Retinal pigment epithelial cell (primary cell): ENCODE measurements at places on chromosomes 16 and 17.
A peak's percentile ranks its signal among the peaks of the same experiment; 100 is the strongest.

- DNase-seq: no peak
Measured at GRCh38 chr17:39787743-39788484, 50.2 kb downstream of the GRB7 start.

DNA sequence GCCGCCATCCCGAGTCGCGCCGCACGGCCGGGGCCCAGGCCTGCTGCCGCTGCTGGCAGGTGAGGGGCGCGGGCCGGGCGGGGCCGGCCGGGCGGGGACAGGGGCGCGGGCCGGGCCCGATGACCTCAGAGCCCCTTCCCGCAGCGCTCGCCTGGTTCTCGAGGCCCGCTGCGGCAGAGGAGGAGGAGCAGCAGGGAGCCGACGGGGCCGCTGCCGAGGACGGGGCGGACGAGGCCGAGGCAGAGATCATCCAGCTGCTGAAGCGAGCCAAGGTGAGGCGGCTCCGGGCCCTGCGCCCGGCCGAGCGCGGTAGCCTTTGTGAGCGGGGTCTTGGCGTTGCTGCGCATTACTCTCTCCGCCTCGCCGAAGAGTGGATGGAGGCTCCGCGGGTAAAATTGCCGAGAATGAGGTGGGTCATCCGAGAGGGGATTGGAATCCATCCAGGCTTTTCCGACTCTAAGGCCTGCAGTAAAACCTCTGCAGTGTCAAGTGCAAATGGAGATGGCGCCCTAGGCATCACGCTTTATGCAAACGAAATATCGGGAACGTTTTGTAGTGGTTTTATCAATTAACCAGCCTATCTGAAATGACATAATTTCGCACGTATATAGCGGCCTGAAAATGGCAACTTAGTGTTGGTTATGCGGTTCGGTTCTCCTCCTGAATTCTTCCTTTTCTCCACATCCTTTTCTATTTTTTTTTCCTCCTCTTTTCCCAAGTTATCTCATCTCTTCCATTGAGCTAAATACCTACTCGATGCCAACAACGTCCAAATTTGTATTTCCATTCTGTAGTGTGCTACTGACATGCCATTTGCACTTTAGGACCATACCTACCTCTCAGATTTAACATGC, 577 bp downstream of the TTC19 start:
- no peak for DNase-seq

GRCh38 chr17:37859451-37859850, 64.8 kb upstream of the TBC1D3K start:
- DNase-seq: no peak

- no peak for DNase-seq
Measured at GRCh38 chr16:74922150-74923138, 62.5 kb downstream of the WDR59 start.

GRCh38 chr17:38558728-38559050, 47.1 kb downstream of the SRCIN1 start:
- DNase-seq: no peak

- no peak for DNase-seq
Measured at GRCh38 chr17:74049167-74049966, 154.1 kb upstream of the RPL38 start.

- no peak for DNase-seq
Measured at GRCh38 chr16:11412175-11412904, 67.1 kb downstream of the RMI2 start.

- no peak for DNase-seq
Measured at GRCh38 chr17:27579304-27579703, 51.7 kb upstream of the LGALS9 start.

- no peak for DNase-seq
Measured at GRCh38 chr17:67109111-67109510, 64.8 kb downstream of the CACNG1 start.

DNA sequence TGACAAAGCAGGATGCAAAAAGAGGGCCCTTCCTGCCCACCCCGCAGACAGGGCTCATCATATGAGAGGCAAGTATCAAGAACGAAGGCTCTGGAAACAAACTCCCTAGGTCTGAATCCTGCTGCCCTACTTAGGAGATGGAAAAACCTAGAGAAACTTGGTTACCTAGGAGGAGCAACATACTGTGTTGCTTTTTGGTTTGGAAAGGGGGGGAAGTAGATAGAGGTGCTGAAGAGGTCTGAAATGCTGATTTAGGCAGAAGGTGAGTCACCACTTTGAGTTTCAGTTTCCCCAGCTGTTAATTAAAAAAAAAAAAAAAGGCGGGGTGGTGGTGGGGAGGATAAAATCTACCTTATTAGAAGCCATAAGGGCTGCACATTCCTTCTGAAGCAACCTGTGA, 1.5 kb downstream of the N4BP1 start:
- no peak for DNase-seq

- DNase-seq: no peak
Measured at GRCh38 chr17:50420419-50421112, 5.5 kb upstream of the ACSF2 start.

GRCh38 chr16:21703156-21703555, 39.4 kb downstream of the OTOA start:
- DNase-seq: no peak

DNA sequence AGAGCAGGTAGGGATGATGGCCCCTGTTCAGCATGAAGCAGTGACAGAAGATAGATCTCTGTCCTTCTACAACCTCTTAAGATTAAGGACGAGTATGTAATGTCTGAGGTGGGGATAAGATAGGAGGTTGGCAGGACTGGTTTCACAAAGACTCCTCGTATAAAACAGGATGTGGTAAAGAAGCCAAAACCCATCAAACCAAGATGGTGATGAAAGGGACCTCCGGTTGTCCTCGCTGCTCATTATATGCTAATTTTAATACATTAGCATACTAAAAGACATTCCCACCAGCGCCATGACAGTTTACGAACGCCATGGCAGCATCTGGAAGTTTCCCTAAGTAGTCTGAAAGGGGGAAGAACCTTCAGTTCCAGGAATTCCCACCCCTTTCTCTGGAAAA, 27.3 kb downstream of the MIS12 start:
- DNase-seq: no peak

GRCh38 chr17:50184611-50185398, 16.6 kb downstream of the COL1A1 start:
- DNase-seq: no peak

DNA sequence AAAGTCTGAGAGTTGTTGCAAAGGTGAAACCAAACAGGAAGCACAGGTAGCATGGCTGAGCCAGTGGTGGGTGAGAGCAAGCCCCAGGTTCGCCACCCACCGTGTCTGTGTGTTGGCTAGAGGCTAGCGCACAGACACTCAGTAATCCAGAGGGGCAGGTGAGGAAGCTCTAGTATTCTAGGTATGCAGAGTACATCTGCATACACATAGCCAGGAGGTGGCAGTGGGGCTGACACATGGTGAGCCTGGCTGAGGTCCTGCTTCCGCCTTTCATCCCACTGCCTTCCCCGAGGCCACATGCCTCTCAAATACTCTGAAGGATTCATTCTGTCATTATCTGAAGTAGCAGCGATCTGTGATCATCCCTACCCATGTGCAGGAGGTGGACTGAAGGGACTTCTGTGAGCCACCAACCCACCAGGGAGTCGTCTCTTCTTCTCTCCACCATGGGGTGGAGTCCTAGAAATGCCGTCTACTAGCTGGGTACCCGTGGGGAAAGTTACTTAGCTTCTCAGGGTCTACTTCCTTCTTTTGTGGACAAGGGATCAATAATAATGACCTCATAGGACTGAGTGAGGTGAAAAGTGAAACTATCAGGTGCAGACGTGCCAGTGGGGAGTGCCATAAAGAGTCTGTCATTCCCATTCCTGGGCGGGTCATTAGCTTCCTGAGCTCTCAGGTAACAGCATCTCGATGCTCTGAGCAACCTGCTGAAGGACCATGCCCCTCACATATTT, 36.0 kb upstream of the ICAM2 start:
- no peak for DNase-seq

- DNase-seq: no peak
Measured at GRCh38 chr16:79272141-79272577, 328.4 kb downstream of the MAF start.

DNA sequence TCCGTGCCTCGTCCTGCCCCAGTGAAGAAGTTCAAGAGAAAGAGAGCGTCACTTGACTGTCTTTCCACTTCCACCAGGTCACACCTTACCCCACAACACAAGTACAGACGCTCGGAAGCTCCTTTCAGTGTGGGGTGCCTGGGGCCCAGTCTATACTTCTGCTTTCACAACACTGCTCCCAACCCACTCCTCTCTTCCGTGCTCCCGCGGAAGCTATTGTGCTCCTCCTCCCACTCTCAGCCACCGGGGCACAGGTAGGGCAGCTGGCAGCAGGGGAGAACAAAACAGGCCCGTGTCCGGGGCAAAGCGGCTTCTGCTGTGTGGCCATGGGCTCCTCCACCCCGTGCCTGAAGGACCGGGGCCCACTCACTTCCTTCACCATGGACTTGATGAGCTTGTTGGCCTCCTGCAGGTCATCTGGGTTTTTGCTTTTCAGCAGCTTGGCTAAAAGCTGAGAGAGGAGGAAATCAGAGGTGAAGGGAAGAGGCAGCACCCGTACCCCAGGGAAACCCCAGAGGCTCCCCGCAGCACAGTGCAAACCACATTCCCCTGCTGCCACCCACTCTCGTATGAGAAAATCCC, 18.9 kb downstream of the GGA3 start:
- no peak for DNase-seq

GRCh38 chr17:4156750-4157381, 13.9 kb downstream of the CYB5D2 start:
- DNase-seq: no peak

- DNase-seq: no peak
Measured at GRCh38 chr17:61884864-61885263, 21.5 kb upstream of the BRIP1 start.

DNA sequence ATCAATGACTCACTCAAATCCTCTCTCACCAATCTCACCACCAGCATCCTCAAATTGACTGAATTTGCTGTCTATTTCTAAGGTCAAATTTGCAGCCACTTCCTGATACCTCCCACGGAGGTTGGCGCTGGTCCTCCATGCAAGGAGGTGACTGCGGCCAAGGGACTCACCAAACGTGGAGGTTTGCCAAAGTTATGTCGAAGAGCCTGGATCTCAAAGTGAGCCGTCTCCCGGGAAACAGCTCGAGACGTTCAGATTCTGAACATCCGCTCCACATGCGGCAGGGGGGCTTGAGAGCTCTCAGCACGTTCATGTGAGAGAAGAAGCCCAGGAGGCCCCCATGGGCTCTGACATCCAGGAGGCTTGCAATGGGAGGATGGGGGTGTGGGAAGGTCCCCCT, 22.6 kb downstream of the LGALS3BP start:
- DNase-seq: no peak

GRCh38 chr16:4081521-4082021, 34.7 kb downstream of the ADCY9 start:
- DNase-seq: no peak

DNA sequence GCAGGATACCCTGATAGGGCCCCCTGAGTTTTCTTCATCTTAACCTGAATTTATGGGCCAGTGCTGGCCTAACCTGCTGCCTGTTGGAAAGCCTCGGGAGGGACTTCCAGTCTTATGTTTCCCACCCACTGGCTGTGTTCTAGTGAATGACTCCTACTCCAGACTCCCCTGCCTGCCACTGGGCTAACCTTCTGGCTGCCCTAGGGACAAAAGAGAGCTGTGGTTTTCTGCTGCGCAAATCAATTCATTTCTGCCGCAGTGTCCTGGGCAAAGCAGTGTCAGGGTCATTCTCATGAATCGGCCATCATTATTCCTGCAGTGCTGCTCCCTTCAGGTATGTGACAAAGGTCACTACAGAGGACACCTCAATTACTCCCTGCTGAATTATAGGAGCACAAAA, 386.2 kb downstream of the UTP18 start:
- no peak for DNase-seq

DNA sequence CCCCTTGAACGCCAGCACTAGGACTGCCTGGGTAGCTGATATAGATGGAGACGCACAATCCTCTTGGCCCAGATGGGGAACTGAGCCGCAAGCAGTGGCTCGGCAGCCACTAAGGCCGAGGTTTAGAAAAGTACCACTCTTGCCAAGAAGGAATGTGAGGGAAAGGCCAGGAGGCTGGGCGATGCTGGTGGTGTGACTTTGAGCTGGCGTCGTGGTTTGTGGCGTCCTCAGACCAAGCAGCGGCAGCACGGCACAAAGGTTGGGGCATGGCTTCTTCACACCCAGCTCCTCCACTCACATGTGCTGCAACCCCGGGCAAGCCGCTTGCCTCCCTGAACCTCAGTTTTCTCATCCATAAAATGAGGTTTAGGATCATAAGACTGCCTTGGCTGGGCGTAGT, 15.6 kb downstream of the DCAKD start:
- DNase-seq: no peak

- no peak for DNase-seq
Measured at GRCh38 chr16:20879175-20880040, 20.8 kb downstream of the DCUN1D3 start.

DNA sequence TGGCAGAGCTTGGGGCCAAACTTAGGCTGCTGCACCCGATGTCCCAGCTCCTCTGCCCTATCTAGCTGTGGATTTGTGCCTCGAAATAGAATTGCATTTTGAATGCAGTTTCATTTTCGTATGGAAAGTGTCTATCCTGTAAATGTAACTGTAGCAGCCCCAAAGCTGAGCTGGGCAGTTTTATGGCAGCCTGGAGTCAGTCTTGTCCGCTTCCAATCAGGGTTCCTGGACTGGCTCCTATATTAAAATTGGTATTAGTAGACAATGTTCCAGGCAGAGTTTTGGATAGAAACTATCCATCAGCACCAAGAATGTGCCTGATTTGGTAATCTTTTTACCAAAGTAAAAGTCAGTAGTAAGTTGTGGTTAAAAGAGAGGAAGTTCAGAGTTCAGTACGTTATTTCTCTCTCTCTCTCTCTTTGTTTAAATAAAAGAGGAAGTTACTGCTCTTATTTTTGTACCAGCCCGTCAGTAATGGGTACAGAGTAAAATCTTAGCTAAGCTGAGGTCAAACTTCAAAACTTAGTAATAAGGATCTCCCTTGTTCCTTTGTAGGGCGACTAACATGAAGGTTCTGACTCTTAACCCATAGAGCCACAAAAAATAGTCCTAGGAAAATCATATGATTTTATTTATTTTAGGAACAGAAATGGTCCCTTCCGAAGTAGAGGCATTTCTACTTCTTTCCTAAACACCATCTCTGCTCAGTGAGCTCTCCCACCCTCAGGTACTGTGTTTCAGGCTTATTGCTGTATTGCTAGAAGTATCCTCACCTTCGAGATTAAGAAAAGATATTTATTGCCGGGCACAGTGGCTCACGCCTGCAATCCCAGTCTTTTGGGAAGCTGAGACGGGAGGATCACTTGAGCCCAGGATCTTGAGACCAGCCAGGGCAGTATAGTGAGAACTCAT, 28.0 kb downstream of the PRKCB start:
- DNase-seq: no peak

GRCh38 chr16:23398987-23399805, 53.8 kb downstream of the COG7 start:
- DNase-seq: peak; percentile 74
